ENCODE measurements at places on chromosomes 3 and 15.
A peak's percentile ranks its signal among the peaks of the same experiment; 100 is the strongest.

DNA sequence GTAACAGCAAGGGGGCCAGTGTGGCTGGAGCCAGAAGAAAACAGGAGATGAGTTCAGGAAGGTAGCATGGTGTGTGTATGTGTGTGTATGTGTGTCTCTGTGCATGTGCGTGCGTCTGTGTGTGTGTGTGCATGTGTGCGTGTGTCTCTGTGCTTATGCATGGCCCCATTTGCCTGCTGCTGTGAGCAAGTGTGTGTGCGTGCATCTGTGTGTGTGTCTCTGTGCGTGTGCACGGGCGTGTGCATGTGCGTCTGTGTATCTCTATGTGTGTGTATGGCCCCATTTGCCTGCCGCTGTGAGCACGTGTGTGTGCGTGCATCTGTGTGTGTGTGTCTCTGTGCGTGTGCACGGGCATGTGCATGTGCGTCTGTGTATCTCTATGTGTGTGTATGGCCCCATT, 7.1 kb upstream of the EEFSEC start:
- no peak for DNase-seq

- peak; percentile 27 for DNase-seq
Observed at GRCh38 chr3:103388214-103388613, 953.4 kb downstream of the ZPLD1 start.

- DNase-seq = no peak
Observed at GRCh38 chr3:143037867-143038266, 36.5 kb downstream of the U2SURP start.

DNA sequence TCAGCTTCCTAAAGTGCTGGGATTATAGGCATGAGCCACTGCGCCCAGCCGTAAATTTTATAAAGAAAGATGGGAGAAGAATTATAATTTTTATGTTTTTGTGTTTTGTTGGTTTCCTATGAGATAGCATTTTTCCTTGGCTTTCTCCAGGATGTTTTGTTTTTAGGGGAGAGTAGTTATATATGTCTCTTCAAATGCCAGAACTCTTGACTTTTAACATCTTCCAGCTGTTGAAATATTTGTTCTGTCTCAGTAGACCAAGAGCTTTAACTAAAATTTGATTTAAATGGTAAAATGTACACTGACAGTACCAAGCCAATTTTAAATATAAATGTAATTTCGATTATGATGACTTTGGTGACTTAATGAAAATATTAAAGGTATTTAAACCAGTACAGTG, 96.8 kb downstream of the DHX36 start:
- DNase-seq = peak; percentile 83

- DNase-seq = no peak
Observed at GRCh38 chr3:151576511-151577137, 115.8 kb upstream of the IGSF10 start.

DNA sequence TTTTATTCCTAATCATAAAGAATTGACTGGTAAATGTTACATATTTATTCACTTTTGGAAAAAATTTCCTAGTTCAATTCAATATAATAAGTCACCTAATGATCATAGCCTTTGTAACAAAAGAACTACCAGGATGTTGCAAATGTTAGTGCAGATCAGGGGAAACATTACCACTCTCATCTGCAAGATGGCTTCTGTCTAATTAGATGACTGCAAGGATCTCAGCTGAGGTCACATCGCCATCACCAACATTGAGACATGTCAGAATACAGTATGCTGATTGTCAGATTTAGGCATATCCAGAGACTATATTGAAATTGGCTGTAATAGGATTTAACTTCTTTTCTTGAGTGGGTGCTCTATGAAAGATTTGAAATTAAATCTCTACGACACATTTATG, 431.4 kb upstream of the AGTR1 start:
- no peak for DNase-seq

GRCh38 chr3:10519236-10519635, 13.8 kb upstream of the ATP2B2 start:
- DNase-seq = no peak

- no peak for DNase-seq
Observed at GRCh38 chr3:31748933-31749295, 216.2 kb downstream of the STT3B start.

- DNase-seq = no peak
Observed at GRCh38 chr15:80168421-80168820, 15.6 kb downstream of the FAH start.

GRCh38 chr3:190621927-190622326, 108.0 kb downstream of the IL1RAP start:
- no peak for DNase-seq

GRCh38 chr15:63052961-63053698, 10.6 kb downstream of the TPM1 start:
- DNase-seq = peak; percentile 71

DNA sequence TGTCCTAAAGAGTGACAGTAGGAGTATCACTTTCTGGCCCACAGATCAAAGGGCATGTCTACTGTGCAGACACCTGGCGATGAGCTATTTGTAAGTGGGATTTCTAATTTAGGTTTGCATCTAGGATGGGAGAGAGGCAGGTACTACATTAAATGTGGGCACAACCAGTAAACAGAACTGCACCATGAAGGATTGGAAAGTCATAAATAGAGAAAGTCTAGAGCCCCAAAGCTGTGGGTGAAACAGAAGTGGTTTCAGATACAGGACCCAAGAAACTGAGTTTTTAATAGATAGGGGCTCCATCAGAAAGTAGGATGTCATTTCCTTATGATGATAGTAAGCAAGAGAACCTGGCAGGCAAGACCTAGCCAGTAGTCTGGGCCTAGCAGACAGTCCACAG, 35.2 kb upstream of the SPPL2A start:
- DNase-seq = no peak

Measured in muscle of leg (tissue), 16 donors.